ENCODE measurements at places on chromosomes 7 and 10.

- peaks cover 38% of the 10 kb centered on the region for H3K4me1 ChIP-seq
- no peak for DNase-seq
- H3K4me3 ChIP-seq: peak overlapping the region; percentile 62
These were observed 1.5 kb downstream of the PDLIM1 start for GRCh38 chr10:95289003-95289920.

GRCh38 chr7:57216340-57216739 lies 84.1 kb upstream of the ZNF479 start:
- no peaks in the 10 kb centered on the region for H3K27me3 ChIP-seq
- H3K4me1 ChIP-seq: no peaks in the 10 kb centered on the region
- no peak overlapping the region for H3K4me3 ChIP-seq

- H3K27ac ChIP-seq: no peak overlapping the region
- no peaks in the 10 kb centered on the region for H3K27me3 ChIP-seq
- no peak for DNase-seq
- peaks cover 21% of the 10 kb centered on the region for H3K4me1 ChIP-seq
These were observed 13.9 kb upstream of the PSAP start for GRCh38 chr10:71864911-71865361.

DNA sequence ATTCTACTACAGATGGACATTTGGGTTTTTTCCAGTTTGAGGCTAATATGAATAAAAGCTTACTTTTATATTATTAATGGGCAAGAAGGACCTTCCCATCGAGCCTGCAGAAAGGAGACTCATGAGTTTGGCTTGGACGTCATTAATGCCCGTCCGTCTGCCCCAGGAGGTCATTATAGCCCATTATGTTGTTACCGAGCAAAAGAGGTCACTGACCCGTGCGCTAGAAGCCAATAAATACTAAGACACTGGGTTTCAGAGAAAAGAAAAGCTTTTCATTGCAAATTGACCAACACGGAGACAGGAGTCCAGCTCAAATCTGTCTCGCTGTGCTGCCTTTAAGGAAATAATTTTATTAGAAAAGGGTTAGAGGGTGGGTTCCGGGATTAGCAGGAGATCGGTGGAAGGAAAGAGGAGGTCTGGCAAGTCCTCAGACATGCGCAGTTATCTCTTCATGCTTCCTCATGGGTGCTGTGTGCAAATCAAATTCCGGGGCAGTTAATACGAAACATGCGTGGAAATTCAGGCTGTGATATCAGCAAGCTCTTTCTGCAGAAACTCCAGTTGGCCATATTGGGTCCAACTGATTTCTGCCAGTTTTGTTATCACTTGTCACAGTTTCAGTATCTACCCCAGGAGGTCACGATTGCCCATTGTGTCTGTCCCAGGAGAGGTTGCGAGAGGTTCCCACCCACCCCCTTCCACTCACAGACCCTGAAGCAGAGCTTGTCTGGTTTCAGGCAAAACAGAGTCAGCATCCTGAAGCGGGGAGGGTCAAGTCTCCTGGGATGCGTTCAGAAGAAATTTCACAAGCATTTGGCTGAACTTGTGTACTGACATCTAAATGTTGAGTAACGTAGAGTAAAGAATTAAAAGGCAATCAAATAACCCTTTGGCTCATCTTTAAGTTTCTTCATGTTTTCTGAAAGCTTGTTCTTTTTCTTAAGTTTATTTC lies 1.1 kb upstream of the GALNTL5 start:
- H3K4me1 ChIP-seq: no peaks in the 10 kb centered on the region
- H3K4me3 ChIP-seq: no peak overlapping the region
- H3K36me3 ChIP-seq: no peaks in the 10 kb centered on the region
- no peak for DNase-seq
- no peaks in the 10 kb centered on the region for H3K27me3 ChIP-seq

- H3K4me3 ChIP-seq: no peak overlapping the region
- no peak overlapping the region for H3K27ac ChIP-seq
- H3K27me3 ChIP-seq: no peaks in the 10 kb centered on the region
- no peaks in the 10 kb centered on the region for H3K4me1 ChIP-seq
- DNase-seq: no peak
These were observed 193.4 kb upstream of the MBL2 start for GRCh38 chr10:52965938-52966401.

DNA sequence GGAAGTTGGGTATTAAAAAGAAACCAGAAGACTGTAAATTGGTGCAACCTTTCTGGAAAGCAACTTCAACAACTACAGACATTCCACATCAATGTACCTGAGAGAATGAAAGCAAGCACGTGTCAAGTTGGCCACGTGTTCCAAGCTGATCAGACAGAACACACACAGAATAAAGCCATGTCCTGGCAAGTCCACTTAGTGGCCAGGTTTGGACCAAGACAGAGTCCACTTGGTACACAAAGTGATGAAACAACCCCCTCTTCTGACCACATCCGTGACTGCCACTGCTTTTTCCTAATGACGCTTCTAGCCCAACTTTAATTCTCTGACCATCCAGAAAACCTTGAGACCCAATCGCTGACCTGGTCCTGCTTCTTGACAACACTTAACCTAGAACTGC lies 109.4 kb downstream of the ABLIM1 start:
- H3K4me1 ChIP-seq: peaks cover 16% of the 10 kb centered on the region
- H3K4me3 ChIP-seq: no peak overlapping the region
- H3K27me3 ChIP-seq: no peaks in the 10 kb centered on the region
- peak; percentile 66 for DNase-seq
- peaks cover 31% of the 10 kb centered on the region for H3K36me3 ChIP-seq

DNA sequence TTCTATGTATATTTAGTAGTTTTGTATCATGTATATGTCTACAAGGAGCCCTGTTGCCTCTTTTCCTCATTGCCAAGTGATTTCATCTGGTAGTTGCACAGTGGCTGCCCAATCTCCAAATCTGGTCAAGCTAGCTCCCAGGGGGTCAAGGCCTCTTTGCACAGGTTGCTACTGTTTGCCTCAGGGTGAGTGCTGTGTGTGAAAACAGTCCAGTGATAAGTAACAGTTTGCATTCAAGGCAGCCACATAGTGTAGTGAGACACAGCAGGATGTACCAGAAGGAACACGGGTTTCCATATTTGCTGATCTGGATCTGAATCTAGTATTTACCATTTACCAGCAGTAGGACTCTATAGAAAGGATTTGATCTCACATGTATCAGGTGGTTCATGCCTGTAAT lies 13.3 kb upstream of the EPC1 start:
- H3K27me3 ChIP-seq: no peaks in the 10 kb centered on the region
- no peak overlapping the region for H3K27ac ChIP-seq
- DNase-seq: no peak
- no peaks in the 10 kb centered on the region for H3K4me1 ChIP-seq
- H3K36me3 ChIP-seq: no peaks in the 10 kb centered on the region

GRCh38 chr7:107982042-107982840 lies 20.7 kb downstream of the LAMB1 start:
- no peak for DNase-seq
- H3K27ac ChIP-seq: no peak overlapping the region
- peaks cover 9% of the 10 kb centered on the region for H3K4me1 ChIP-seq
- H3K4me3 ChIP-seq: no peak overlapping the region
- no peaks in the 10 kb centered on the region for H3K27me3 ChIP-seq
- no peaks in the 10 kb centered on the region for H3K36me3 ChIP-seq

DNA sequence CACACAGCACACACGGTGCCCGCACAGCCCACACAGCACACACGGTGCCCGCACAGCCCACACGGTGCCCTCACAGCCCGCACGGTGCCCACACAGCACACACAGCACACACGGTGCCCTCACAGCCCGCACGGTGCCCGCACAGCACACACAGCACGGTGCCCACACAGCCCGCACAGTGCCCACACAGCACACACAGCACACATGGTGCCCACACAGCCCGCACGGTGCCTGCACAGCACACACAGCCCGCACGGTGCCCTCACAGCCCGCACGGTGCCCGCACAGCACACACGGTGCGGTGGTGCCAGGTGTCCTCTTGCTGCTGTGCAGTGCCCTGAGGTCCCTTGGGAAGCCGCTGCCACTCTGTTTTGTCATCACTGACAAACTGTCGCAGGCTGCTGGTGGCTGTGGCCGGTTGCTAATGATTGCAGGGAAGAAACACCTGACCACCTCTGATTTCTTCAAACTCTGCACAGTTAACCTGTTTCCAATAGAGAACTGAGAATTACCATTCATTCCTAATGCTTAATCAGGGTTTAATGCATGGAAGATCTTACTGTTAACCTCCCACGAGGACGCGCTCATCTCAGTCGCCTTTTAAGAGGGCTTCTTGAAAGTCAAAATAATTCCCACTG lies 66.9 kb downstream of the GLRX3 start:
- H3K36me3 ChIP-seq: no peaks in the 10 kb centered on the region
- no peak overlapping the region for H3K4me3 ChIP-seq
- H3K27me3 ChIP-seq: no peaks in the 10 kb centered on the region
- H3K4me1 ChIP-seq: no peaks in the 10 kb centered on the region

- no peaks in the 10 kb centered on the region for H3K36me3 ChIP-seq
- no peak for DNase-seq
- H3K27ac ChIP-seq: no peak overlapping the region
- H3K4me3 ChIP-seq: no peak overlapping the region
- no peaks in the 10 kb centered on the region for H3K4me1 ChIP-seq
These were observed 203.0 kb downstream of the SORCS3 start for GRCh38 chr10:104844073-104844472.

DNA sequence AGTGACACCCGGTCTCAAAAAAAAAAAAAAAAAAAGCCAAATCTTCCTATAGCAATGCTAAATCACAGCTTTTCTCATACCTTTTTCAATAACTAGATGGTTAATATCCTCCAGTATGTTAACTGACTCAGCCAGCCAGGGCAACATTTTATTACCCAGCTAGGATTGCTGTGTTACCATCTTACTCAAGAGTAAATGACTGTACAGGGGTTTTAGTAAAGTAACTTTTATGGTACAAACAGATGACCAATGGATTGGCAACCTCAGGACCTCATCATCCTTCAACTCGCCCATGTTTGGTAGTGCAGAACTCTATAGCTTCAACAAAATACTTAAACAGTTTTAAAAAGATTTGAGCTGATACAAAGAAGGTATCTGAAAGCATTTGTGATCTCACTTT lies 59.5 kb downstream of the HBP1 start:
- H3K27me3 ChIP-seq: no peaks in the 10 kb centered on the region
- no peak overlapping the region for H3K27ac ChIP-seq
- H3K36me3 ChIP-seq: peaks cover 17% of the 10 kb centered on the region
- H3K4me3 ChIP-seq: no peak overlapping the region

DNA sequence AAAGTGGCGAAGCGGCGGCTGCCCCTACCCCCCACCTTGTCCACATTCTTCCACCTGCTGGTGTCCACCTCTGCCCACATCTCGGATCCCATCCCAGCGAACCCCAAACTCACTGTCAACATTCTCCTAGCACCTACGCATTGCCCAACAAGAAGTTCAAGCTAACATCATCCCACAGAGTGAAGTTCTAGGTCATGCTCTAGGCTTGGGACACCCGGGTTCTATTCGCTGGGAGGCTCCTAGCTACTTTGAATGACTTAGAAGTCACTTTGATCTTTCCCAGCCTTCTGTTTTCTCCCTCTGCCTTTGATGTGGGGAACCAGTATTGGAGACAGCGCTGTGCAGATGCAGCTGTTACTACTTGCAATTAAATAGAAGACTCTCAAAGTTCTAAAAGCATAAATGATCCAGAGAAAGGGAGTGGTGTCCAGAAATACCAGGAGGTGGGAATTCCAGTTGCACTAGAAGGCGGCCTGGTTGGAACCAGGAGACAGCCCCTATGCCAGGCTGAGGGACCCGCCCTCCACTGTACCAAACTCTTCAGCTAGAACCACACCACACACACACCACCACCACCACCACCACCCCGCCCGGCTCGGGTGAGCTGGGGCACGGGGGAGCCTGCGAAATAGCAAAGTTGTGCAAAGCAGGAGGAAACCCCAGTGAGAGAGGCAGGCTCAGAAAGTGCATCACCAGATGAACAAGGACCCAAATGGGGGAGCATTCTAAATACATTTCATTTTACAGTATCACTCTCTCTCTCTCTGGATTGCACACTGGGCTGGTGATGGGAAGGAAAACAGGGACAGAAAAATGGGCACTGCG lies 5.5 kb upstream of the VGF start:
- no peak for DNase-seq
- H3K27ac ChIP-seq: no peak overlapping the region
- H3K27me3 ChIP-seq: peaks cover 39% of the 10 kb centered on the region
- H3K36me3 ChIP-seq: no peaks in the 10 kb centered on the region
- no peak overlapping the region for H3K4me3 ChIP-seq
- peaks cover 52% of the 10 kb centered on the region for H3K4me1 ChIP-seq

DNA sequence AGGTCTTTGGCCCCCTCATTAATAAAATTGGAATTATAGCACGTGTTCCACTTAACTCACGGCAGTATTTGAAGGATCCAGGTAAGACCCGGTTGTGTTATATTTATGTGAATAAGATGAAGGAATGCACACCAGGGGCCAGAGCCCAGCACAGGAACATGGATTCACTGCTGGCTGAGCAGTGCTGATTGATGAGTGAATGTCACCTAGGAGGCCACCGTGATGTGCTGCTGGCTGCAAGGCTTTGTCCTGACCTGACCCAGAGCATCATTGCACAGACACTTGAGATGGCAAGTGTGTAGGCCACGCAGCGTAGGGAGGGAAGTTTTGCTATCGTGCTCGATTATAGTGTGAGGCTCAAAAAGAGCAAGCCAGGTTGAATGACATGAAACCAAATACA lies 350.7 kb upstream of the MGMT start:
- DNase-seq: no peak
- H3K4me1 ChIP-seq: no peaks in the 10 kb centered on the region
- H3K4me3 ChIP-seq: no peak overlapping the region
- no peaks in the 10 kb centered on the region for H3K36me3 ChIP-seq
- H3K27ac ChIP-seq: no peak overlapping the region

DNA sequence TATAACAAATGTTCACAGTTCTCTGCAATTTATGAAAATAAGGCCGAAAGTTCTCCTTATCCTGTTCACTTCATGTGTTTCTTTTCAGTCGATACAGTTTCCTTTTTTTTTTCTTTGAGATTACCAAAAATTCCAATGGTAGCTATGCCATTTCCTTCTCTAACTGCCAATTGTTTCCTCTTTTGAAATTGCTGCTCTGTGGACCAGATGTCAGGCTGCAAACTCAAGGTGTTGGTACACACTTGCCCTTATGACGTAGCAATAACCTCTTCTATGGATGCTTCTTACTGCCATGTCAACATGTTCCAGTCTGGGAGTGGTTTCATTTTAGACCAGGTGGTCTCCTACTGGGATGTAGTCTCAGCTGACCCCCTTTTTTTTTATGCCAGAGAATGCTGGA lies 52.9 kb downstream of the CASD1 start:
- no peaks in the 10 kb centered on the region for H3K4me1 ChIP-seq
- no peak for DNase-seq
- H3K4me3 ChIP-seq: no peak overlapping the region
- H3K27me3 ChIP-seq: no peaks in the 10 kb centered on the region
- H3K27ac ChIP-seq: no peak overlapping the region
- H3K36me3 ChIP-seq: no peaks in the 10 kb centered on the region

GRCh38 chr7:40865441-40866233 lies 730.8 kb downstream of the SUGCT start:
- H3K4me1 ChIP-seq: no peaks in the 10 kb centered on the region
- no peak overlapping the region for H3K27ac ChIP-seq
- H3K4me3 ChIP-seq: no peak overlapping the region
- H3K36me3 ChIP-seq: no peaks in the 10 kb centered on the region
- no peaks in the 10 kb centered on the region for H3K27me3 ChIP-seq
- DNase-seq: no peak
